ENCODE measurements at places on chromosomes 7 and 10.
A peak's percentile ranks its signal among the peaks of the same experiment; 100 is the strongest.

- DNase-seq = no peak
Measured at GRCh38 chr10:133236401-133237240, 1.0 kb upstream of the VENTX start.

DNA sequence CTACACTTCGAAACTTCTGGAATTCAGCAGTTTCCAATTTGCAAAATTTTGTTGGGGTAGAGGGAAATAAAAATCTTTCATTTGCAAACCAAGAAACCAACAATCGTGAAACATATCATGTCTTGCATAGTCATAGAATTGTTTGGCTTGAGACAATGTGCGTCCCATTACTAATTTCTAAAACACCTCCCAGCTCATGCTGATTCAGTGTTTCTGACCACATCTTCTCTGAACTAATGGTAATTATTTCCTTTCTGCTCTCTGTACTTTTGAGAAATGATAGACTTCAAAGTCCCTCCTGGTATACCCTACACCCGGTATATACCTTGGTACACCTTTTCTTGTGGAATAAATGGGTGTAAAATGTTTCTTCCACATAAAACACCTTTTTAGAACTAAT, 41.8 kb upstream of the TSPAN13 start:
- DNase-seq = peak; percentile 76

- peak; percentile 65 for DNase-seq
Measured at GRCh38 chr7:5766321-5766761, 15.1 kb downstream of the RNF216 start.

GRCh38 chr7:56175771-56176170, 59.6 kb upstream of the NUPR2 start:
- no peak for DNase-seq

GRCh38 chr10:75100764-75101291, 10.6 kb upstream of the SAMD8 start:
- DNase-seq = no peak

DNA sequence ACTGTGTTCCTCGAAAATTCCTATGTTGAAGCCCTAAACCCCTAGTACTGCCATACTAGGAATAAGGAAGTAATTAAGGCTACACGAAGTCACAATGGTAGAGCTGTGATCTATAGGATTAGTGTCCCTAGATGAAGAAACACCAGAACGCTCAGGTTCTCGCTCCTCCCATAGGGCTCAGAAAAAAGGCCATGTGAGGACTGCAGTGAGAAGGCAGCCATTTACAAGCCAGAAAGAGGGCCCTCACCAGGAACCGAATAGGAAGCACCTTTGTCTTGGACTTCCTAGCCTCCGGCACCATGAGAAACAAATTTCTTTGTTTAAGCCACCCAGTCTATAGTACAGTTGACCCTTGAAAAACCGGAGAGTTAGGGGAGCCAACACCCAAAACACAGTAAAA, 46.2 kb downstream of the CACUL1 start:
- DNase-seq = no peak

DNA sequence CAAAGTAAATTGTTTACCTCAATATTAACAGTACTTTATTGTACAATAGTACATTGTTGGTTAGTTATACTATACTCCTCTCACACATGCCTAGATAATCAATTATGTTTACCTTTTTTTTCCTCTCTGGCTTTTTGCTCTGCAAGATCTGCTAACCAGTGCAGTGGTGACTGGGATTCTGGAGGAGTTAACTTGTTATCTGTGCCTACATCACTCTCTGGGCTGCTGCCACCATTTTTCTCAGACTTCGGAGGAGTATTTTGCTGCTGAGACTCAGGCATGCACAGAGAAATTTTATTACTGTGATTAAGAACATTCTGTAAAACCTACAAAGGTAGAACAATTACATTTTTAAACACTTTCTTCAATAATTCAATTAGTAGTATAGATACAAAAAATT, 59.7 kb downstream of the NRBF2 start:
- no peak for DNase-seq

GRCh38 chr7:114663502-114663901, 248.9 kb downstream of the FOXP2 start:
- peak; percentile 43 for DNase-seq

DNA sequence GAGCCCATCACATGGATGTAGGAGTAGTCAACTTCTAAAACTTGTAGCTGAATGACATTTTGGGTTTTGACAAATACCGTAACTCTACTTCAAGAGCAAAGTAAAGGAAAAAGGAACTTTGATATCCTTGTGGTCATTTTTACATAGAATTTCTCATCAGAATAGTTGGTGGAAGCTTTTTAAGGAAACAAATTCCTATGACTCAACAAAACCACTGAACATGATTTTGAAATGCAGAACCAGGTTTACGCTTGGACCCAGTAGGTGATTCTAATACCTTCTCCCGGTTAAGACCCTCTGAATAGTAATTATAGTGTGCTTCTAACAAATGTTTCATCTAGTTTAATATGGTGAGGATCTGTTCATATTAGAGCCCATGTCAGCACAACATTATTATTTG, 307.8 kb downstream of the GPR37 start:
- DNase-seq = peak; percentile 87

- DNase-seq = no peak
Measured at GRCh38 chr10:25842146-25842545, 91.9 kb upstream of the MYO3A start.

- DNase-seq = no peak
Measured at GRCh38 chr7:70259502-70259901, 661.2 kb downstream of the AUTS2 start.

DNA sequence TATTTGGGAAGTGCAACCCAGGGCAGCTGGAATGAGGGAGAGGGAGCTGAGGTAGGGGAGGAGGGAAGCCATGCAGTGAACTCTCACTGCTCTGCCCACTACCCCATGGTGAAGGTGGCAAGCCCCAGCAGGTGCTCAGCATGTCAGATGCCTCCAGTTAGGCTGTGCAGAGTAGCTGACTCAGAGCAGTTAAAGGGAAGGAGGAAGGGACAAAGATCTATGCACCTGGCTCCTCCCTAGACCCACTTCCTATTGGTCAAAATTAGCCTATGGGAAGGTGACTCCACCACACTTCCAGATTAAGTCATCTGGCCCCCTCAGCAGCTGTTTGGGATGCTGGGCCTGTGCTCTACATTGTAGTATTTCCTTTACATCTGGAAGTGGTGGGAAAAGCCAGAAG, 125.7 kb upstream of the MTPN start:
- DNase-seq = no peak

GRCh38 chr10:80412486-80412885, 4.1 kb downstream of the PRXL2A start:
- DNase-seq = no peak

- peak; percentile 27 for DNase-seq
Measured at GRCh38 chr7:5780801-5781496, 514 bp downstream of the RNF216 start.

GRCh38 chr10:95125582-95125981, 56.3 kb upstream of the CYP2C8 start:
- no peak for DNase-seq

GRCh38 chr7:37282927-37283326, 165.7 kb downstream of the ELMO1 start:
- no peak for DNase-seq

DNA sequence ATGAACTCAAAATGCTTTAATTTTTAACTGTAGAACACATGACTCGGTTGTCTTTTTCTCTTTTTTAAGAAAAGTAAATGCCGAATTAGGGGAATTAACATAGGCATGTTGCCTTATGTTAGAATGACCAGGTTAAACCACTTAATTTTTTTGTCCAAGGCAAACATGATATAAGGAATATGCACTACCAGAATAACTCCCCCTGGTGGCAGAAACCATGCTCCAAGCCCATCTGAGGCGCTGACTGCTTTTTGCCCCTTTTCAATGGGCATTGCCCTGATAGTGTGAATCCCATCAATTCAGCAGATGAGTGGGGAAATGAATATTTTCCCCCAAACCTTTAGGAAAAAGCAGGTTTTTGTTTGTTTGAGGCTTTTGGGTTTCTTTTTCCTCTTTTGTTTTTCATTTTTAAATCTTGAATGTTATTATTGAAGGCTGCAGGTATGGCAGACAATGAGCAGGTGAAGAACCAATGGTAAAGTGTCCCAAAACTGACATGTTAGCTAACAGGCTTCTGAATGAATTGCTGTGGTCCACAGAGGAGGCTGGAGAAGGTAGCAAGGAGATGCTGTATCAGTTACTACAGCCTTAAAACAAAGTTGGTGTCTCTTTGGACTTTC, 284.3 kb downstream of the SORCS3 start:
- DNase-seq = no peak

- peak; percentile 34 for DNase-seq
Measured at GRCh38 chr7:81719865-81720264, 50.0 kb downstream of the HGF start.

DNA sequence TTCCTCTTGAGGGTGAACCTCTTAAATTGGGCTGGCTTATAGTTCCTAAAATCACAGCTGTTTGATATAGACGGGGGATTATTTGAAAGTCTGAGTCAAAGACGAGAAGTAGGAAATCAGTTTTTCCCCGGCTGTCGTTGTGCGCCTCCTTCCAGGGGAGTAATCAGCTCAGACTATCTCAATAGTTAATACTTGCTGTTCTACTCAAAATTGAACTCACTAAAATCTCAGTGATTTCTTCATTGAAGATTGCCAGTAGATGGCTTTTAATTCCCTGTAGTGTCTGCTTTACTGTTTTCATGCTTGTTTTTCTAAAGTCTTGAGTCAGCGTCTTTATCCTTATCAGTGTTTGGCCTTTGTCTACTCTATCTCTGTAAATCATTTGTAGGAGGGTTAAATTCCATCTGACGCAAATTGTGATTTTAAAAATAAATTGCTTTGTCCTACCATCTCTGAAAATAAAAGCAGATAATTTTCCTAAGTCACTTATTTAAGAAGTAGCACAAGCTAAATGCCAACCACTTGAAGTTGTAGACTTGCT, 47.3 kb downstream of the CNNM2 start:
- DNase-seq = no peak

DNA sequence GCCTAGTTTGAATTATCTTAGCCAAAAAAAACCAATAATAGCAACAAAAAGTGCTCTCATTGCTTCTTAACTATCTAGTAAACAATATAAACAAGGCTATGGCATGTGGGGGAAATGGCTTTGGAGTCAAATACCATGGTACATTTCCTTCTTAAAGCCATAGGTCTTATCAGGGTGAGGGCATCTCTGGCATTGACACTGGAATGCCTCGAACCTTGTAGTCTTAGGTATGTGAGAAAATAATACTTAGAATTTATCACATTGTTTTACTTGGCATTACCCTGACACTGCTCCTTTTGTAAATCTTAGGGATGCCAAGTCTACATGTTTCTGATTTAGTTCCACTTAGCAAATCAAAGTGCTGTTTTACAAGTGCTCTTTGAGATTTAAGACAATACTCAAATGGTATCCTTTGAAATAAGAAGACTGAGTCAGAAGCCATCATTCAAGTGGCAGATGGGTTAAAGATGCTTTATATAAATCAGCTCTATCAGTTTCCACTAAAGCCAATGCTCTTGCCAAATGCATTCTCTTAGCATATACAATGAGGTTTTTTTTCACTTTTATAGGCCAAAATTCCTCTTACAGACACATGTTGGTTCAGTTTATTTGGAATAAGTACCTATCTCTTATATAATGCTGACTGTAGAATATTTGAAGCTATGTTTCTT, 155.2 kb downstream of the HPSE2 start:
- no peak for DNase-seq

DNA sequence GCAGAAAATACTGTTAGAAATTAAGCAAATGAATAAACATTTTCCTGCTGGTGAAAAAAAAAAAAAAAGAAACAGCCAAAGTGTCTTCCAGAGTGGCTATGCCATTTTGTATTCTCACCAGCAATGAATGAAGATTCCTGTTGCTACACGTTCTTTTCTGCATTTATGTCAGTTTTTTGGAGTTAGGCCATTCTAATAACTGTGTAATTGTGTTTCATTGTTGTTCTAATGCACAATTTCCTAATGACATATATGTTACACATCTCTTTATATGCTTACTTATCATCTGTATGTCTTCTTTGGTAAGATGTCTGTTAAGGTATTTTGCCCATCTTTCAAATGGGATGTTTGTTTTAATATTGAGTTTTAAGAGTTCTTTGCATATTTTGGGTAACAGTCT, 213.7 kb downstream of the ITGB1 start:
- DNase-seq = no peak

DNA sequence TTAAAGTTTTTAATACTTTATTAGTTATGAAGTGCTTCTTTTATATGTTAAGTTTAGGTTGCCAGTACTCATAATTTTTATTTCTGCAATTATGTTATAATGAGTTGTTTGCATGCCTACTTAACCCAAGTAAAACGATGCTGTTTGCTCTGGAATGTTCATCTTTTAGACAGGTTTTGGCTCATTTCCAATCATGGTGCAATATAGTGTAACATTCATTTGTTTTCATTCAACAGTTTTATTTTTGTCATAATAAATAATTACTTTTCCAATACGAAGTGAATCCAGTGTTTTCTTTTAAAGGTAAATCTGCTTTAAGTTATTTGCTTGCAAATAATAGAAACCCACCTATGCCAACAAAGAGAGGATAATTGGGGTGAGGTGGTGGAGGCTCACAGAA, 22.1 kb downstream of the ARL5B start:
- DNase-seq = no peak

- no peak for DNase-seq
Measured at GRCh38 chr7:115462301-115463015, 540.6 kb downstream of the MDFIC start.

DNA sequence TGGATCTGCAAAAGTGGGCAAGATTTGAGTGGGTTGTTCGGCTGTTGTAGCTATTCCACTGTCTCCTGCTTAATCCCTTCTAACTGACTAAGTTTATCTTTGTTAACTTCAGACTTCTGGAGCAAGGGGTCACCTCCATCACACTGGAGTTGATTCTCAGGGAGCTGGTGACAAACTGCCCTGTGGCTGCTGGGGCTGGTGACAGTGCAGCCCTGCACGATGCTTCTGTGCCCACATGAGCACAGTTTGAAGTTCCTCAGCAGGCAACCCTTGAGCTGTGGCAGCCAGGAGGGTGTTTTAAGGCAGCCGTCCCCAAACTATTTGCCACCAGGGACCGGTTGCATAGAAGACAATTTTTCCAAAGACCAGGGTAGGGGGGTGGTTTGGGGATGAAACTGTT, 40.5 kb downstream of the ADRB1 start:
- DNase-seq = no peak

- no peak for DNase-seq
Measured at GRCh38 chr10:28248092-28248491, 54.8 kb downstream of the MPP7 start.

DNA sequence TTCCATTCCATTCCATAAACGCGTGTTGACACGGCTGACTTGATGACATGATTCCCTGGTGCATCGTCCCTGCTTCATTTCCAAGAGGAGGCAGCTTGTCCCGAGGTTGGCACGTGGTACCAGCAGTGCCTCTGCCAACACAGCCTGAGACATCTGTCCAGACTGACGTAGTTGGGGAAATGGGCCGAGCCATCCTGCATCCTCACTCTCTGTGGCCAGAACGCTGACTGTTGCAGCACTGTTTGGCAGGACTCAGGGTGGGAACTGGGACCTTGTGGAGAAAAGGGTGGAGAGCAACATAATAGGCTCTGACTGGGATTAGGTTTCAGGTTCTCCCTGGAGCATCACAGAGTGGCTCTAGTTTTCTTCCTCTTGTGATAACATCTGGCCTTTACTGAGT, 118.6 kb upstream of the BTBD16 start:
- DNase-seq = no peak
